GOT3 (cell line): ENCODE measurements at places on chromosomes 5 and 9.

DNA sequence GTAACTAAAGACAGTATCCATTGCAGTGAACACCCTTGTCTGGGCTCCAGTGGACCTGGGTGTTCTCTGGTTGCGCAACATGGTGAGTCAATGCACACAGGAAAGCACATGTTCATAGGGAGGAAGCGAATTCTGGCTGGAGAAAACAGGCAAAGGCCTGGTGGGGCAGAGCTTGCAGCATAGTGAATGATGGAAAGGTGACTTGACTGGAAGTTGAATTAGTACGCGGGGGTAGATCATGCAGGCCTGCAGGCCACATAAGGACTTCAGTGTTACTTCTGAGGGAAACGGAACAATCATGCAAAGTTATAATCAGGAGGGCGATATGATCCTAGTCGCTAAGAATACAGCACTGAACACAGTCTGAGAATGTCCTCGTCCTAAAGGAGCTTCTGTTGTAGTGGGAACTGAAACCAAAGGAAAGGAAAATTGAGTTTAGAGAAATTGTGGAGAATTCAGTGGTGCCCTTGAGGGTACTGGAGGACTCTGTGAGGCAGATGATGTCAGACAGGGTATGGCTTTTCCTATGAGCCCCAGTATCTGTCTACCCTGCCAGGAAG is 71.9 kb upstream of the RANBP3L start:
- no peak for DNase-seq

DNA sequence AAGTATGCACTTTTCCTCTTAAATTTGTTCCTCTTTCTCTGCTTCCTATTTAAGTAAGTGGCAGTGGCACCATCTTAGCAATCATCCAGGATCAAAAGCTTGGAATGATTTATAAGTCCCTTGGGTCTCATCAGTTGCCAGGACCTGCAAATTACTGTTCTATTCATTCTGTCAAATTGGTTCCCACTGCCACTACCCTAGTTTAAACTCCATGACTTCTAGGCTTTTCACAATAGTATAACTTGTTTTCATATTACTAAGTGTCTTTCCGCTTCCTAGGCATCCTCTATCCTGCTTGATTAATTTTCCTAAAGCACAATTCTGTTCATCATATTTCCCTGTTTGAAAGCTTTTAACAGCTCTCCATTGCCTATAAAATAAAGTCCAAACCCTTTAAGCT is 363.9 kb upstream of the MEF2C start:
- no peak for DNase-seq

DNA sequence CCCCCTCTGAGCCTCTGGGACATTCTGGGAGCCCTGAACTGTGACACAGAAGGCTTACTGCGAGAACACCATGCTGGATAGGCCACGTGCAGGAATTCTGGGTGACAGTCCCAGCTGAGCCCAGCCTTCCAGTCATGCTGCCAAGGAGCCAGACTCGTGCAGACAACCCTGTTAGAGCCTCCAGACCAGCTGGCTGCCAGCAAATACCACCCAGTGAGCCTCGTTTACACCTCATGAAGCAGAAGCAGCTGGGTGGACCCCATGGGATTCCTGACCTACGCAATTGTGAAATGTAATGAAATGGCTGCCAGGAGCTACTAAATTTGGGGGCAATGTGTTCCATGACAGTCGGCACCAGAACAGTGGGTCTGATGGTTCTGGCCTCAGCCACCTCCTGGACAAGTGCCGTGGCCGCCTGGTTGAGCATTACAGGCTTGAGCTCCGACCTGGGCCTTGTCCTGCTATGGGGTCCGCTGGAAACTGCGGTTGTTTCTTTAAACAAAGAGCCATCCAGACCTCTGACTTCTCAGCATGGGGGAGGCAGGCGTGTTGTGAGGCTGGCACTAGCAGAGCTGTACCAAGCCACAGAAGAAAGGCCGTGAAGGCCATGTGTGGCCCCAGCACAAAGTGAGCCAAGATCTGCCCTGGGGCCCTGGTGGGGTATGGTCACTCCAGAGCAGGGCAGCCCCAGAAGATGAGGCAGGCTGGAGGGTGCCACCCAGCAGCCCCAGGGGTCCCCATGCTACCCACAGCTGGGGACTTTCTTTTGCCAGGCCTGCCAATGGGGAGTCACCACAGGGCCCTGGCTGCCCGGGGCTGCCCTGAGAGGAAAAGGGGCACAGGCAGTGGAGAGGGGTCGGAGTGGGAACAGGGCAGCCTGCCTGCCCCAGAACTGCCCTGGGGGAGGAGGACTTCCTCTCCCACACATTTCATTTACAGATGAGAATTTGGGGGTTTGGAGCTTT is 19.3 kb upstream of the RXRA start:
- no peak for DNase-seq

DNA sequence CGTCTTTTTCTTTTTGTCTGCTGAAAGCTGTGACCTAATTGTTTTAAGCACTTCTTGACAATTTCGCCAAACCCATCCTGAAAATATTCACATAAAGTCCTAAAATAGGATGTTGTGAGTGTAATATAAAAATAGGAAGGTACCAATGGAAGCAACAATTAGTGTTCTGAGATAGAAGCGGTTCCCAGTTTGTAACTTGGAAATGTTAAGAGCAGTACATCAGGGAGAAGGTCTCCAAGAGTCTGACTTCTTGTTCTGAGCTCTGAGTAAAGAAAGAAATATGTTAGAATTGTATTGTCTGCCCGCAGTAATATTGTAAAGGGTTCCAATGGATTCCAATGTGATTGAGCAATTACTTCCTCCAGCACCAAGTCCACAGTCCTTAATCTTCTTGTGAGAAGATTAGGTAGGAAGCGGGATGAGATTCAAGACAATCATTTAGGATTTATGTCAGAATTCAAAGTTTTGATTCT is 3.9 kb downstream of the VCAN start:
- no peak for DNase-seq

- no peak for DNase-seq
These were observed 51.8 kb upstream of the GALNT10 start for GRCh38 chr5:154138701-154139100.

DNA sequence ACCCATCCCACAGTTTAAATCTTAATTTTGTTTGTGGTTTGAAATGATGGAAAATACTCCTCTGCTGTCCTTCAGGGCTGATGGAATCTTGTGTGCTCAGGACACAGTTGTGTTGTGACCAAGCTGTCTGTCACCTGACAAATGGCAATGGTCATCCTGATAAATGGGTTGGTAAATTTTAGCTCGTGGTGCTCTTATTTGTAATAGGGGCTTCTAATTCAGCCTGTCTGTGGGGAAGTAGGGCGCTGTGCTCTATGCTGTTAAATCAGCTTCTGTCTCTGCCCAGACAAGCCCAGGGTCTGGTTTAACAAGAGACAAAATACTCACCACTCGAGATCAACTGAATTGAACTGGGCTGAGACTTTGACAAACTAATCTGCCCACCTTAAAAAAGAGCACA is 4.5 kb downstream of the LRRTM2 start:
- no peak for DNase-seq

GRCh38 chr9:90727488-90727887 is 74.1 kb upstream of the SYK start:
- no peak for DNase-seq

GRCh38 chr9:14007190-14007769 is 306.7 kb downstream of the NFIB start:
- no peak for DNase-seq

GRCh38 chr9:8627976-8628679 is 828.5 kb upstream of the DMAC1 start:
- no peak for DNase-seq

- no peak for DNase-seq
These were observed 356.6 kb upstream of the IRX4 start for GRCh38 chr5:2239201-2239910.

DNA sequence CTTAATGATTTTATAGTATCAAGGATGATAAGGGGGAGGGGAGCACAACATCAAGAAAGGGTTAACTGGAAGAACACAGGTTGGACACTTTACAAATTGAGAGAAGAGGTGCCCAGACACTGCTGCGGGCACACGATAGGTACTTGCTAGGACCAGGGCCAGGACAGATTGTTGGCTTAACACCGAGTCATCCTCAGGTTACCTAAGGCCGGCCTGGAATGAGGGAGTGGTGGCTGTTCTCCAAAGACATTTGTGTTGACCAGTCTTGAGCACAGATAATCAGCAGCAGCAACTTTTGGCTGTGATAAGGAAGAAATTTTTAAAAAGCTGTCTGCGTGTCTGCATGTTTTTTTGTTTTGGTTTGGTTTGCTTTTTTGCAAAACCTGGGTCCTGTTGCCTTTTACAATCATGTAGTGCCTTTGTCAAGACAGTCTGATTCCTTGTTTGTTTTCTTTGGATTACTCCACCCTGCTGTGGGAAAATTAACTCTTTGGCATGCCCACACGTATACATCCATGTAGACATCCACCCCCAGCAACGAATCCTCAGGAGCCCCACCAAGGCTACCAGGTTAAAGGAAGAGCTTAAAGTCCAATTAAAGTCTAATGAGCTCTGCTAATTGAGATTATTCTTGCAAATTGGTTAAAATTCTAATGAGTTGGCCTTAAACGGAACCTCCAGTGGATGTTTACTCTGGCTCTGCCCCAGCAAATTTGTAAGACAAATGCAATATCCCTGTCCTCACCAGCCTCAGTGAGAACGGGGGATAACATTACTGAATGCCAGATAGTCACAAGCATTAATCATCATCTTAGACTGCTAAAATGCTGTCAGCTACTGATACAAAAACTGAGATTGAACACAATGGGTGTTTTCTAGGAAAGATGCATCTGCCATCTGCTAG is 382.3 kb downstream of the ACTL7B start:
- DNase-seq, result no peak

GRCh38 chr9:20744036-20744630 is 60.1 kb downstream of the FOCAD start:
- DNase-seq, result no peak

GRCh38 chr9:13143281-13143680 is 136.2 kb downstream of the MPDZ start:
- no peak for DNase-seq

DNA sequence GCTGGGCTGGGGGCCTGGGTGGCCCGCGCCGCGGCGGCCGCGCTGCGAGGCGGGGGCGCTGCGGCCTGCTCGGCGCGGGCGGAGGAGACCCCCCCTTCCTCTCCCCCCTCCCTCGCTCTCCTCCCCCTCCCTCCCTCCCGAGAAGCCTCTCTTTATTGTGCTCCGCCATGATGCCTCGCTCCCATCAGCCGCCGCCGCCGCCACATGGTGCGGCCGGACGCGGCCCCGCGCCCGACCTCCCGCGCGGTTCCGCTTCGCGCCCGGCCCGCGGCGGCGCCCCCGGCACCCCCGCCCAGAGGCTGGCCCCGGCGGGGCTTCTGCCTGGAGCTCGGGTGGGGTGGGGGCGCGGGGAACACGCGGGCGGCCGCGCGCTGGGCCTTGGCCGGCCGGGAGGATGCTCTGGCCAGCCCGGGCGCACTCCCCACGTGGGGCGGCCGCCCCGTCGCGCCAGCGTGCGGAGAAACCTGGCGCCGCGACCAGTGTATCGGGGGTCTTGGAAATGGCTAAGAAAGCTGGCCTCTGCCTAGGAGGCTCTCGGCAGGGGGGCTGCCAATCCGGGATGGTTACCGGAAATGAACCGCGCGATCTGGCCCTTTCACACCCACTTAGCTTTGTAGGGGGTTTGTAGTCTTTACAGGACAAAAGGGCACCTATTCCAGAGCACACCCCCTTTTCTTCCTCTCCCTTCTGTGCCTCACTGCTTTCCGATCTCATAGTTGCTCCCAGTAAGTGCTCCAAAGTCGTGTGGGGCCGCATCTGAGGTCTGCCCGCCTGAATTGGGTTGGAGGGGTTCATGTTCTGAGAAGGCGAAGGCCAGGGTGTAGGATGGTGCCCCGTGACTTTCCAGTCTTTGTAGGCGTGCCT is 1.0 kb downstream of the SET start:
- no peak for DNase-seq

DNA sequence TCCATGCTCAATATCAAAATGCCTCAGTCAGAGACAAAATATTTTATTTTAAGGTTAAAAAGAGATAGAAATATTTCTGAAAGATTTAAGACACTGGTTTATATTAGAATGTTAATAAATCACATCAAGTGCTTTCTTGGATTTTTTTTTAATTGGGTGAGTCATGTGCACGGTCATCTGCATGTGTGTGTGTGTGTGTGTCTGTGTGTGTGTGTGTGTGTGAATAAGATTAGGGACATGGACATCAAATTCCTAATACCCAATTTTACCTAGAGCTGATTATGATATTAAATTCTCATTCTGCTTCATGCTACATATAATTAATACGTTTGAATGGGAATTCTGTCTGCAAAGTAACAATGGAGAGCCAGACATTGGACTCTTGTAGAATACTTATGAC is 122.9 kb downstream of the BASP1 start:
- DNase-seq, result no peak

DNA sequence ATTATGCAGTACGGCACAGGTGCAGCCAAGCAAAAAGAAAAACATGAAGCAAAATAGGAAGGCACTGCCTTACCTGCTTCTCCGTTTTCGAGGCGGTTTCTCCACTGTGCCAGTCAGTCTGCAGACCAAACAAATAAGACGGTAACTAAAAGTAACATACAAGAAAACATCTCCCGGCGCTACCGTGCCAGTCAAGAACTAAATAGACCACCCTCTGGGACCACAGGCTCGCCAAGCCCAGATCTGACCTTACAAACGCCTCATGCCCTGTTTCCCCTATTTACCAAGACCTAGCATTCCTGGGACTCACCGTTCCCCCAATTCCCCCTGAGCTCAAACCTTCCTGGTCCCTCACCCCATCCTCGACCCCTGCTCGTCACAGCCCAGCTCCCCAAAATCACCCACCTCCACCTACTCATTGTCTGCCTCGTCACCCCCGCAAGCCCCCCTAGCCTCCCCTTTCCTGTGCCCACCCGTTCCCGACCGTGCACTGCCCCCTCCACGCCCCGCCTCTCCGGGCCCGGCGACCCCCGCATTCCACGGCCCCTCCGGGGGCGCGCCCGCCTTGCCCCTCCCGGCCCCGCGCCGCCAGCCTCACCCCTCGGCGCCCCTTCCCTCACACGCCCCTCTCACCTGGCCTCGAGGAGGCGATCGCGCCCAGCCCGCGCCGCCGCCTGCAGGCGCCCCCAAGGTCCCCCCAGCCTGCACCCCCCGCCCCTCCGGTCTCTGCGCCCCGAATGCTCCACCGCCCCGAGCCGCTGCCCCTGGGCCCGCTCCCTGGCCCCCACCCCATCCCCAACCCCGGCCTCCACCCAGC is 560 bp downstream of the SCAI start:
- no peak for DNase-seq

- no peak for DNase-seq
These were observed 17.5 kb downstream of the IL9 start for GRCh38 chr5:135878156-135878620.

- no peak for DNase-seq
These were observed 179.2 kb downstream of the FBN2 start for GRCh38 chr5:128358826-128359225.

- DNase-seq, result no peak
These were observed 168.4 kb downstream of the TSSK1B start for GRCh38 chr5:113266227-113266912.

- peak; percentile 20 for DNase-seq
These were observed 23.4 kb downstream of the SPACA9 start for GRCh38 chr9:132901858-132902831.

GRCh38 chr9:85114799-85115198 is 445.3 kb downstream of the NTRK2 start:
- no peak for DNase-seq
